Activated naive CD8-positive, alpha-beta T cell treated with anti-CD3 and anti-CD28 coated beads, Interleukin-2, amount 10 ng/mL, durations not matched to agents 7 days and 5 days (primary cell): ENCODE measurements at places on chromosomes 13 and 19. TPM values are rescaled to one million over a fixed set of nuclear protein-coding genes. Genes with fewer than 3 reads are reported as not detected.

Gene ARHGEF18
- total RNA-seq: 51.3 TPM

Gene IL12RB1
- total RNA-seq: 56.4 TPM

Gene SLAIN1
- 31.1 TPM for total RNA-seq

Gene CTXN1
- not detected for total RNA-seq

Gene KLK4
- total RNA-seq: not detected

Gene ITGBL1
- total RNA-seq: not detected

Gene RXFP2
- total RNA-seq: not detected

Gene ONECUT3
- total RNA-seq: not detected

Gene KCNN1
- total RNA-seq: not detected

Gene LYPD5
- total RNA-seq: 1.9 TPM

Gene DAND5
- not detected for total RNA-seq

Gene OR7G1
- not detected for total RNA-seq

Gene ZNF675
- total RNA-seq: 29.6 TPM

Gene LSR
- total RNA-seq: 36.3 TPM

Gene TARM1
- total RNA-seq: not detected

Gene GRIN2D
- total RNA-seq: 0.14 TPM
